Activated CD4-positive, alpha-beta T cell treated with anti-CD3 and anti-CD28 coated beads for 4 hours (primary cell): ENCODE measurements at places on chromosomes 5 and 9.

- no peak for DNase-seq
These were observed 7.7 kb upstream of the P4HA2 start for GRCh38 chr5:132235340-132235739.

DNA sequence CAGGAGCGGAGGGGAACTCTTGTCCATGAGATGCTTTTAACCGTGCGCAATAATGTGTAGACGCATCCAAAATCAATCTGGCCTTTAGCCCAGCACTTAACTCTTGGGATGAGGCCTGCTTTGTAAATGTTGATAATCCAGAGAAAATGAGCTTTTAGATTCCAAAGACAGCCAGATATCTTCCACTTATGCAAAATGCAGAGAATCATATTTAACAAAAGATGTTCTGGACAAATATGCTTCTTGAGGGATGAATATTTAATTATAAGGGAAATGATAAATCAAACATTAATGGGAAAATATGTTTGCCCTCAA lies 5.6 kb downstream of the S1PR3 start:
- no peak for DNase-seq

DNA sequence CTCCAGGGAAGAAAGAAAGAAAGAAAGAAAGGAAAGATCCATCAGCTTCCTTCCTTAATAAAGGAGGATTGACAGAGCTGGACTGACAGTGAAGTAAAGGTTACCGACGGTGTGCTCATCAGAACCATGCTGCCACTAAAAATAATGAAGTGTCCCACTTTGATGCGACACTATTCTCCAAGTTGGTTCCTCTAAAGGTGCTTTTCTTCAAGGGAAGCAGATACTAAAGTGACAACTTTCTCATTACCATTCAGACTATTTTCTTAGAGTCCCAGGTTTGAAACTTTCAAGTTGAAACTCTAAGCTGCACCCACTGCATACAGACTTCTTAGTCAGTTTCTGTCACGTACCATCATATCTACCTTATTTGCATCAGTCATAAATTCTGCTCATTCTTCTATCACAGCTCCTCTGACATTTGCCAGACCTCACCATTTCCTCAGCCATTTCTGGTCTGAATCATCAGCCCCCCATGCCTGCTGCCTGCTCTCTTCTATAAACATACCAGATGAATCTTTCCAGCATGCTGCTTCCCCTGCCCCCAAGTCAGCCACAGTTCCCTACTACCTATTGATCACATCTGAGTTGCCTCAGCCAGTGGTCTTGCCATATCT lies 177.6 kb downstream of the DEPDC1B start:
- DNase-seq: no peak

DNA sequence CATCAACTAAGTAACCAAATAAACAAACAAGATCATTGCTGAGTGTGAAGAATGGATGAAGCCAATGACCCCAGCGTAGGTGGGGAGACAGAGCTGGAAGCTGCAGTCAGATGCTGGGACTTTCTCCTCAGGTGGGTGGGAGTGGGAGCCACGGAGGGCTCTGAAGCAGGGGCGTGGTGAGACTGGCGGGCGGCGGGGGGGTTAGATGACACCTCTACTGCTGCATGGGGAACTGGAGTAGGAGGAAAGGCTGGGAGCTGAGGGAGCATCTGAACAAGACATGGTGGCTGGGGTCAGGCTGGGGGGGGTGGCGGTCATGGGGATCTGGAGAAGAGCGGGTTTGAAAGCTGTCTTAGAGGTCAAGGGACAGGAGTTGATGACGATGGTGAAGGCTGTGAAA lies 193.8 kb downstream of the C9orf50 start:
- no peak for DNase-seq

GRCh38 chr5:113232667-113233066 lies 202.1 kb downstream of the TSSK1B start:
- DNase-seq: no peak

DNA sequence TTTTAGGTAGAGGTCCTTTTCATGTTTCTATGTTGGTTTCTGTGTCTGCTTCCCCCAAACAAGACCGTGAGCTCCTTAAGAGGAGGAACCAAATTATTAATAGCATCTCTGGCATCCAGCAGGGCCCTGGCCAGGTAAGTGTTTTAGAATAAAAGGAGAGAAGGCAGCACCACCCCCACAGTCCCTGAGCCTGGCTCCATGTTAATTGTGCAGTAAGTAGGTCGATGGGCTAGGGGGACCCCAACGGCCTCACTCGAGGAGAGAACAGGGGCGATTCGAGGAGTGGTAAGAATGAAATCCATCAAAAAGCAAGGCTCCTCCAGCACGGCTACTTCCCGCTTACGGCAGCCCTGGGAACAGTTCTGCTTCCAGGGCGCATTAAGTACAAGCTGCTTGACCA lies 67.0 kb downstream of the GABBR2 start:
- DNase-seq: no peak

- no peak for DNase-seq
These were observed 17.9 kb downstream of the FER start for GRCh38 chr5:108765647-108766046.

- no peak for DNase-seq
These were observed 20.0 kb downstream of the ACTL7B start for GRCh38 chr9:108835831-108836230.

GRCh38 chr5:17190242-17190778 lies 27.1 kb upstream of the BASP1 start:
- DNase-seq: no peak

- DNase-seq: no peak
These were observed 115.5 kb upstream of the RANBP3L start for GRCh38 chr5:36417221-36417620.

DNA sequence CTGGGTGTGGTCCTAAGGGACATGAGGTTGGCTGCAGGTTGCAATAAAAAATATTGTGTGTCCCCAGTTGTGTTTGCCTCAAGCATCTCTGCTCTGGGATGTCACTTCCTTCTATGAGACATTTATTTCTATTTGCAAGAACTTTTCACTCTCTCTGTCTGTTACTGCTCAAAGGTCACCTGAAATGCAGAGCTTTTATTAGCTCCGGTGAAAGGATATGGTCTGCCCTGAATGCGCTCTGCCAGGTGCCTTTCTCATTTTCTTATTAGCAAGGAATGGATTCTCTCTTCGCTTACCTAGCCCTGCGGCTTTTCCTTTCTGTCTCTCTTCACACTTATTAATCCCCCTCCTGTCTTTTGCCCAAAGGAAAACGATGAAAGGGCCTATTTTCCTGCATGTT lies 526.1 kb downstream of the TMEM38B start:
- DNase-seq: no peak

GRCh38 chr9:129574911-129575585 lies 45.9 kb downstream of the C9orf50 start:
- no peak for DNase-seq

GRCh38 chr5:91272858-91273257 lies 110.3 kb downstream of the ARRDC3 start:
- no peak for DNase-seq

GRCh38 chr9:118401546-118401945 lies 697.3 kb downstream of the TLR4 start:
- no peak for DNase-seq
